ENCODE measurements at places on chromosomes 11 and 22. TPM values are rescaled to one million over a fixed set of nuclear protein-coding genes. Genes with fewer than 3 reads are reported as not detected.

- no peak for DNase-seq
Observed at GRCh38 chr22:17818180-17818579, 43.9 kb upstream of the BID start.

- DNase-seq: peak; percentile 38
Observed at GRCh38 chr11:44556735-44557409, 8.6 kb upstream of the CD82 start.

GRCh38 chr22:16834971-16835370 lies 9.8 kb upstream of the XKR3 start:
- no peak for DNase-seq

GRCh38 chr22:33002035-33002434 lies 56.1 kb downstream of the SYN3 start:
- no peak for DNase-seq

The ZNHIT2 gene
- total RNA-seq: 4.7 TPM

The BRD1 gene
- 44.0 TPM for total RNA-seq

The BRSK2 gene
- total RNA-seq: 32.8 TPM

The PKDREJ gene
- under 0.01 TPM for total RNA-seq
